HepG2 (cell line): ENCODE measurements at places on chromosomes 11 and 22. TPM values are rescaled to one million over a fixed set of nuclear protein-coding genes. Genes with fewer than 3 reads are reported as not detected.

- no peak for DNase-seq
These were observed 4.9 kb upstream of the FLI1 start for GRCh38 chr11:128688896-128689546.

- DNase-seq, result no peak
These were observed 373.2 kb downstream of the DDX10 start for GRCh38 chr11:109037856-109038780.

Gene E2F8
- 8.9 and 9.4 TPM in 2 replicates for total RNA-seq

DNA sequence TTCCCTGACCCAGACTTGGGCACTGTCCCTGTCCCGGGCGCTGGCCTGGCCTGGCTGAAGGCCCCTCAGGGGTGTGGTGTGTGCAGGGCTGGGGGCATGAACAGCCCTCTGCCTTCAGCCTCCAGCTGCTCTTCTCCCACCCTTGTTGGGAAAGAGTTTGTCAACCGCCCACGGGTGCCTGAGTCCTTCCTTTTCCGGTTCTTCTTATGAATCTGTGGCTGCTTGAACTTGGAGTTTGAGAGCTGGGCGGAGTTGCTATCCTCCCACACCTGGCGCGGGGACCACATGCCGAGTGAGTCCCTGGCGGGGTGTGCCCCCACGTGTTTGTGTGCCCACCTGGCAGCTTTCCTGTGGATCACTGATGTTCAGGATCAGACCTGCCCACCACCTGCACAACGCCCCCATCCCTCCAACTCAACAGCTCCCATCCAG, 13.4 kb downstream of the NFAM1 start:
- no peak for DNase-seq

DNA sequence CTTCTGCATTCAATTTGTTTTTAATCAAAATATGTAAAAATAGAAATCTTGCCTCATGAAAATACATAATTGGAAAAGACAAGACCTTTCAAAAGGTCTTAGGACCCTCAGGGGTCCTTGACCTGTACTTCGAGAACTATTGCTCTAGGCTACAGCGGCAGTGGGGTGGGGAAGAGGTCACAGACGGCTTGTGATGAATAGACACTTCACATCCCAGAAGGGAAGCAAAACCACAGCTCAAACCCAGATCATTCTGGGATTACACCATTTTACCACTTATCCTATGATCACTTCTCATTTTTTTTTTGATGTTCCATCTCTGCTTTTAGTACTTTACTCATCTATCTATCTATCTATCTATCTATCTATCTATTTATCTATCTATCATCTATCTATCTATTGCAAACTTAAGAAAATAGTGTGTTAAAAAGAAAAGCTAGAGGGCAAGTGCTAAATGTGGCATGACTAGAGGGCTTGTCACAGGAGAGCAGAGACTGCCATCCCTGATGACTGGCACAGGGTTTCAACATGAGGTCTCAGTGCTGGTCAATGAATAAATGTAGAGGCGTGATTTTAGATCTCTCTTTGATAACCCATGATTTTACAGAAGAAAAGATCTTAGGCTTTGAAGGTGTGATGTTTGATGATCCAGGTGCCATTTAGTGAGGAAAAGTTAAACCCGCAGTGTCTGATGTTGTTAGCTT, 37.1 kb downstream of the RNF141 start:
- DNase-seq, result no peak

DNA sequence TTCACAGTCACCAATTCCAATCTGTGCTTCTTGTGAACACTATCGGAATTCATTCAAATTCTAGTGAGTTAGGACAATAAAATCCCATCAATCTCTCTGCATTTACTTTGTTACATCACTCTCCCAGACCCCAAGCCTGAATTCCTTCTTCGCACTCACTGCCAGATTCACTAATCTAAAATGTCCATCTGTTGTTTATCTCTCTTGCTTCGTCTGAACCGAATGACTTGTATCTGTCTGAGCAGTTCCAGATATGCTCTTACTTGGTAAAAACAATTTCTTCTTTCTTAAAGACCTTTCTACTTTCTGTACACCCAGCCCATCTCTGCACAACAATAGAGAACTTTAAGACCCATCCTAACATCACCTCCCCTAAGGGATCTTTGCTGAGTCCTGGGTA, 7.0 kb downstream of the MMP10 start:
- no peak for DNase-seq

DNA sequence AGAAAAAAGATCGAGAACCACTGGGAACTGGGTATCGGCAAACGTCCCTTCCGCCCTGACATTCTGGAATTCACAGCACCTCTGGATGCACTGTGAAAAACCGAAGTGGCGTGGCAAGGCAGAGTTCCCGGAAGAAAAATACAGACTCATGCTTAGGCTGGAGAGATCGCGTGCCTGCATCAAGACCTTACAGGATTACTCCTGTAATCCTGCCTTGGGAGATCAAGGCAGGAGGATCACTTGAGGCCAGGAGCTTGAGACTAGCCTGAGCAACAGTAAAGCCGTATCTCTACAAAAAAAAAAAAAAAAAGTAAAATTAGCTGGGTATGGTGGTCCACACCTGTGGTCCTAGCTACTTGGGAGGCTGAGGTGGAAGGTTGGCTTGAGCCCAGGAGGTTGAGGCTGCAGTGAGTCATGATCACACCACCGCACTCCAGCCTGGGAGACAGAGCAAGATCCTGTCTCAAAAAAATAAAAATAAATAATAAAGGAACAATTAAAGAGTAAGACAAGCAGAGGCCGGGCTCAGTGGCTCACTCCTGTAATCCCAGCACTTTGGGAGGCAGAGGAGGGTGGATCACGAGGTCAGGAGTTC, 19.9 kb upstream of the TEF start:
- no peak for DNase-seq

- DNase-seq, result no peak
These were observed 129.9 kb downstream of the NAV2 start for GRCh38 chr11:19842505-19842904.

GRCh38 chr11:64148226-64148916, 17.5 kb downstream of the MACROD1 start:
- DNase-seq, result peak; percentile 50

DNA sequence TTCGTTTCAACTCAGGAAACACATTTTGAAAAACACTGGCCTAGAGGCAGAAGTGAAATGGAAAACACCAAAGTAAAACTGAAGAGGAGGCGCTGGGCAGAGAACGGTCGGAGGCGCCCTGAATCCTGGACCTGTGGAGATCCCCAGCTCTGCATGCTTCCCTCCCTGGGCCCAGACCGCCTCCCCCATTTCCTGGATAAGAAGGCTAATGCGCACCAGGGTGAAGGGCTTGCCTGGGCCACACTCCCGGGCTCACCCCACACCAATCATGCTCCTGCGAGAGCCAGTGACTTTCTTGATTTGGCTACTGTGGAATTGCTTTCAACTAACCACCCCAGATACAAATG, 167.1 kb downstream of the CRYBB2 start:
- no peak for DNase-seq

DNA sequence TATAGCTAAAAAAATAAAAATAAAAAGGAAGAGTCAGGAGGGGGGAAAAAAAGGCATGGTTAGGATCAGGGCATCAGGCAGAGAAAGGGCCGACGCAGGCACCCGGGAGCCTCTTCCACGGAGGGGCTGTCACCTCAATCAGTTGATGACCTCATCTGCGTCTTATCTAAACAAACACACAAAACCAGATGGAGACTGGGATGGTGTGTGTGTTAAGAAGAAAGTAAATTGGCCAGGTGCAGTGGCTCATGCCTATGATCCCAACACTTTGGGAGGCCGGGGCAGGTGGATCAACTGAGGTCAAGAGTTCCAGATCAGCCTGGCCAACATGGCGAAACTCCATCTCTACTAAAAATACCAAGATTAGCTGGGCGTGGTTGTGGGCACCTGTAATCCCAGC, 63.6 kb downstream of the DHCR7 start:
- no peak for DNase-seq

DNA sequence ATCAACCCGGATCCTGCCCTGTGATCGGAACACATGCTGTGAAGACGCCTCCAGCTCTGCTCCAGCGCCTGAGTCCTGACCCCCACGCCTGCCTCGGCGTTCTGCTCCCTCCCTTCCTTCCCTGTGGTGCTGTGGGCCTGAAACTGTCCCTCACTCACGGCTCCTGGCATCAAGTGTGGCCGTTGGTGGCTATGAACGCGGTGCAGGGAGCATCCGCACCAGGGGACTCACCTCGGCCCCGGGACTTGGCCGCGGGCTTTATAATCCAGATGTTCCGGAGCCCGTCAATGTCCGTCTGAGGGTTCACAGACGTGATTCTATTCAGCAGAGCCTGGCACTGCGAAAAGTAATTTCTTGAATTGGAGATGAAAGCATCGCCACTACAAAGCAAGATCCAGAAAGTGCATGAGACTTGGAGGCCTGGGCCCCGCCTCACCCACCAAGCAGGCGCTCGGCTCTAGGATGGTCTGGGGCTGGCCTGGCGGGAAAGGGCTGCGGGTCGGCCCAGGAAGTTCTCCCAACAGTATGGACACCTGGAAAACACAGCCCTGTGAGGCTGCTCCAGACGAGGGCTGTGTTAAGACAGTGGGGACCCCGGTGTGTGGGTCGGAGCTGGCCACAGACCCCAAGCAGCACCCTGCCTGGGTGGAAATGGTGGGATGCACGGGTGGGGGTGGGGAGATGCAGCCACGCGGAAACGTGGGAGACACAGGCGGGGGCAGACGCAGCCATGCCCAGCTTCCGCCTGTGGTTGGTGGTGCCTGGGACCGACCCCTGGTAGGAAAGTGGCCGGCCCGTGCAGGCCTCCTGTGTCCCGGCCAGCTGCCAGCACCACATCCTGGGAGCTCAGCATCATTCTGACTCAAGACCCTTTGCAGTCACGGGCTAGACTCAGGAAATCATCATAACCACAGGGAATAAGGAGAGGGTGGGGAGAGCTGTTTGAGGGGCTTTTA, 21.8 kb upstream of the IL17REL start:
- DNase-seq, result no peak

Gene POU2AF2
- not detected in 2 replicates for total RNA-seq

DNA sequence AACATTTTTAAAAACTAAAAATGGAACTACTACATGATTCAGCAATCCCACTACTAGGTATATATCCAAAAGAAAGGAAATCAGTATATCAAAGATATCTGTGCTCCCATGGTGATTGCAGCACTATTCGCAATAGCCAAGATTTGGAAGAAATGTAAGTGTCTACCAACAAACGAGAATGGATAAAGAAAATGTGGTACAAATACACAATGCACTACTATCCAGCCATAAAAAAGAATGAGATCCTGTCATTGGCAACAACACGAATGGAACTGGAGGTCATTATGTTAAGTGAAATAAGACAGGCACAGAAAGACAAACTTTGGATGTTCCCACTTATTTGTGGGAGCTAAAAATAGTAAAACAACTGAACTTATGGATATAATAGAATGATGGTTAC, 575.9 kb upstream of the CCDC90B start:
- DNase-seq, result no peak

DNA sequence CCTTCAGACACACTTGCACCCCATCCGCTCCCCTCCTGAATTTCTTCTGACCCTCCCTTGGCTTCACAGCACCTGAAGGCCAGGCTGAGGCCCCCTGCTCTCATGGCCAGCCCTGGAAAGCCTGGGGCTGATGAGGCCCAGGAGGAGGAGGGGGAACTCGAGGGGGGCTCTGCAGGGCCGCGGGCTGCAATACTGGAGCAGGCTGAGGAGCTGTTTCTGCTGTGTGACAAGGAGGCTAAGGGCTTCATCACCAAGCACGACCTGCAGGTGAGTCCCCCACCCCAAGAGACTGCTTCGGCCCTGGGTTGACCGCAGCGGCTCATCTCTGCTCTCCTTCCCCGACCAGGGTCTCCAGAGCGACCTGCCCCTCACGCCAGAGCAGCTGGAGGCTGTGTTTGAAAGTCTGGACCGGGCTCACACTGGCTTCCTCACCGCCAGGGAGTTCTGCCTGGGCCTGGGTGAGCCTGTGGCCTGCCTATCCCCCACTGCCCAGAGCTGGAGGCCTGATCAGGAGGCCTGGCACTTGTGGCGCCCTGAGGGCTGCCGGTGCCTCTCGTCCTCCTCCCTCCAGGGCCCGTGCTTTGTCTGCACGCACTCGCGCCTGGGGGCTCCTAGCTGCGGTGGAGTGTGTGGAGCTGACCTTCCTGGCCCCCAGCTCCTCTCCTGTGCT, 922 bp downstream of the CRACR2B start:
- DNase-seq, result no peak
